ENCODE measurements at places on chromosomes 5 and 9.

- no peak for DNase-seq
Observed at GRCh38 chr5:91281401-91281800, 101.7 kb downstream of the ARRDC3 start.

- no peak for DNase-seq
Observed at GRCh38 chr5:36660397-36661049, 54.1 kb downstream of the SLC1A3 start.

GRCh38 chr9:129385211-129385934 is 207.3 kb upstream of the IER5L start:
- no peak for DNase-seq

GRCh38 chr5:97714424-97714823 is 531.4 kb upstream of the RIOK2 start:
- no peak for DNase-seq

GRCh38 chr5:98111686-98112085 is 661.8 kb upstream of the RGMB start:
- DNase-seq: no peak
